Stomach (tissue), 19 donors: ENCODE measurements at places on chromosomes 12 and 14. TPM values are rescaled to one million over a fixed set of nuclear protein-coding genes. Genes with fewer than 3 reads are reported as not detected.

GRCh38 chr12:72075891-72076557, 137.4 kb downstream of the TPH2 start:
- DNase-seq = no peak

Gene COX8C
- total RNA-seq = not detected

GRCh38 chr12:132718644-132719043, 8.0 kb downstream of the PGAM5 start:
- no peak for DNase-seq

Gene PLEKHG7
- not detected for total RNA-seq

DNA sequence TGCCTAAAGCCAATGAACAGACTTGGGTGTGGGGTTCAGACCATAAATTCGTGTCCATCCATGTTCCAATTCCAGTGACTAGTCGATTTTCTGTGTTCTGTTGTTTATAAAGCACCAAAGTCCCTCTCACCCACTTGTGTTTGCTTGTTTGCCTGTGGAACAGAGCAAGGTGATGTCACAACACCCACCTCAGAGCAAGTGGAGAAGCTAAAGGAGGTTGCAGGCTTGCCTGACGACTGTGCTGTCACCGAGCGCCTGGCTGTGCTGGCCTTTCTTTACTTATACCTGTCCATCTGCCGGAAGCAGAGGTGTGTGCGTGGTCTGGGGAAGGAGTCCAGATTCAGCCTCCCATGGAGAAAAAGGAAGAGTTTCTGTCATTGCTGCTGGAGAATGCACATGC, 6.0 kb downstream of the MVK start:
- no peak for DNase-seq

- DNase-seq = no peak
Observed at GRCh38 chr14:73236157-73236556, 1.1 kb upstream of the PAPLN start.

DNA sequence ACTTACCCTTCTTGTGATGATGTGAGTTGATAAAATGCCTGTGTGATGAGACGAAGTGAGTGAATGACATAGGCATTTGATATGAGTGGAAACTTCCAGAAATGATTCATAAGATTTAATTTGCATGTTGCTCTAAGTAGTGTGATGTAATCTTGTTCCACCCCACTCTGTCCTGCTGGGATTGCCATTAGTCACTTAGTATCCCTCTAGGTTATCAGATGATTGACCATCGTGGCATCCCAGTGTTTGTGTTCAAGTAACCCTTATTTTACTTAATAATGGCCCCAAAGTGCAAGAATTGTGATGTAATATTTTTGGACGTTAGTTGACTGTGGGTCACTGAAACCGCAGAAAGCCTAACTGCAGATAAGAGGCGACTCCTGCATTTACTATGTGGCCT, 214.4 kb upstream of the DIO2 start:
- no peak for DNase-seq

- DNase-seq = no peak
Observed at GRCh38 chr14:78785265-78785664, 615.1 kb downstream of the NRXN3 start.

GRCh38 chr12:53978477-53979356, 4.0 kb upstream of the HOTAIR start:
- no peak for DNase-seq

DNA sequence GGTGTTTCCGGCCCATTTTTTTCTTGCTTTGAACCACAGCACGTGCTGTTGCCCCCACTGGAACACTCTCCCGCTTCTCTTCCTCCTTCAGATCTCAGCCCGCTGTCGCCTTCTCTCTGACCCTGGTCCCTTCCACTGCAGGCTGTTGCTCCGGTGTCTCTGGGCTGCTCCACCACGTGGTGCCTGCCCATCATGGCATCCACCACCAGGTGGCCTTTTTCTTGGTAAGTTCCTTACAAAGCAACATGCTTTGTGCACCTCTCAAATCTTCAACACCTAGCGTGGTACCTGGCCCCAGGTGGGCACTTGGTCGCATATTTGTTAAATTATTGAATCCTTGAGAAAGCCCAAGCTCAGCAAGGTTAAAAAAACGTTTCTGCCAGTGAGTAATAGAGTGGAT, 19.1 kb downstream of the TUNAR start:
- peak; percentile 34 for DNase-seq

Gene GDF3
- total RNA-seq = not detected

DNA sequence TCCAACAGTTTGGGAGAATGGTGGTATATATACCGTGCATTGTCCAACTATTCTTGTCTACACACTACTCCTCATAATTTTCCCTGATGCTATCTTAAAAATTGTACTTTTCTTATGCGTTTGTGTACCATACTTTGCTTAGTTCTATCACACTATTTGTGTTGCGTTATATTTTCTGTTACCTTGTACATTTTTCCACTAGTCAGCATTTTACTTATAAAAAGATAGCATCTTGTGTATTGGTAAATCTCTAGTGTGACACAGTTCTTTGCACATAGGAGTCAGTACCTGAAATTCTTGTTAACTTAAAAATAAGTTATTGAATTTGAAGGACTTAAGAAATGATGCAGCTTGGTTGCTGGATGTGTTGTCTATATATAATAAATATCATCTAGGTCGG, 201.8 kb upstream of the LMO3 start:
- no peak for DNase-seq

Gene SLC17A8
- 1.7 TPM for total RNA-seq

DNA sequence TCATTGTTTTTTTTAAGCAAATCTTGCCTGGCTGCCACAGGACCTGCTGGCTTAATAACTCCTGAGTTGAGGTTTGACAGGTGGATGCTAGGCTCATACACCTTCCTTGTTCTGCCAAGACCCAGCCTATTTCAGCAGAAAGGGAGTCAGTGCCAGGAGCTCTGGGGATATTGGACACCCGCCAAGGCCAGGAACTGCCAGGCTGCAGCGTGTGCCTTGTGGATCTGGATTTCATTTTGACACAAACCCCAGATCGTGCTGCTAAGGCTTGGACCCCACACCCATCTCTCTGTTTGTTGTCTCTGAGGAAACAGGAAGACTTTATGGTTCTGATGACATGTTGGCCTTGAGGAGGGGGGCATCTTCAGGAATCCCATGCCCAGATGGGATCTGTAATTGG, 44.4 kb upstream of the PRIMA1 start:
- DNase-seq = peak; percentile 80

DNA sequence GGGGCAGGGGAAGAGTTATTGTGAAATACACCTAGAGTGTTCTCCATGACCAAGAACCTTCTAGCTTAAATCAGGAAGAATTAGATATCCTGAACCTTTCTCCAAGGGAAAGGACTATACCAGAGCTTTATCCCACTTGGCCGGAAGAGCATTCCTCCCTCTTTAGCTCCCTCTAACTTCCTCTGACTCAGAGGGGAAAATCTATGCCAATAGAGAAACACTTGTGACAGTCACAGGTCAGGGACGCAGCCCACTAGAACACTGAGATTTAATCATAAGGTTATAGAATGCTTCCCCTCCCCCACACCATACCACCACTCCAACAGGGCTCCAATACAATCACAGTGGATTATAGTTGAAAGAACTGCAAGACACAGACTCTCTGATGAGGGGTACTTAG, 55.4 kb upstream of the RFX4 start:
- no peak for DNase-seq

DNA sequence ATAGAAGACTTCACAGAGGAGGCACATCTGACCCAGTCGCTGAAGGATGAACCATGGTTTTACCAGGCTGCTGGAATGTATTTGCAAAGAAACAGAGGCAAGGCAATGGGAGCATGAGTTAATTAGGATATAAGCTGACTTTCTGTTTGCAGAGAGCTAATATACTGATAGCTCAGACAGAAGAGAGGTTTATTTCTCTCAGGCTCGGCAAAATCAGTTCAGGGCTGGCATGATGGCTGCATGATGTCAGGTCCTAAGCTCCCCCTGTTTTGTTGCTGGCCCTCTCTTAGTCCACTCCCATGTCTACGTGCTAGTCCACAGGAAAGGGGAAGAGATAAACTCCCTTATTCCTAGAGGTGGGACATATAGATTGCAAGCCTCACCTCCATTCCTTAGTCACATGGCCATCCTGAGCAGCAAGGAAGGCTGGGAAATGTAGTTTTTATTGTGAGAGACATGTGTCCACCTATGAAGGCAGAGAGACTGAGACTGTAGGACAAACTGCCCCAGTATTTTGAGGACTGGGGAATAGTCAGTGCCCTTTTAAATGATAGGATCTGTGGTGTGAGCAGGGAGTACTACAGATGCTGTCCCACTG, 224.5 kb downstream of the VRK1 start:
- DNase-seq = no peak

Gene CCDC196
- not detected for total RNA-seq

Gene STAT2
- total RNA-seq = 103 TPM

Gene HOXC10
- total RNA-seq = not detected

Gene NCKAP5L
- 4.9 TPM for total RNA-seq

Gene TMCC3
- 9.0 TPM for total RNA-seq
